ENCODE measurements at places on chromosomes 4 and X.
A peak's percentile ranks its signal among the peaks of the same experiment; 100 is the strongest.

DNA sequence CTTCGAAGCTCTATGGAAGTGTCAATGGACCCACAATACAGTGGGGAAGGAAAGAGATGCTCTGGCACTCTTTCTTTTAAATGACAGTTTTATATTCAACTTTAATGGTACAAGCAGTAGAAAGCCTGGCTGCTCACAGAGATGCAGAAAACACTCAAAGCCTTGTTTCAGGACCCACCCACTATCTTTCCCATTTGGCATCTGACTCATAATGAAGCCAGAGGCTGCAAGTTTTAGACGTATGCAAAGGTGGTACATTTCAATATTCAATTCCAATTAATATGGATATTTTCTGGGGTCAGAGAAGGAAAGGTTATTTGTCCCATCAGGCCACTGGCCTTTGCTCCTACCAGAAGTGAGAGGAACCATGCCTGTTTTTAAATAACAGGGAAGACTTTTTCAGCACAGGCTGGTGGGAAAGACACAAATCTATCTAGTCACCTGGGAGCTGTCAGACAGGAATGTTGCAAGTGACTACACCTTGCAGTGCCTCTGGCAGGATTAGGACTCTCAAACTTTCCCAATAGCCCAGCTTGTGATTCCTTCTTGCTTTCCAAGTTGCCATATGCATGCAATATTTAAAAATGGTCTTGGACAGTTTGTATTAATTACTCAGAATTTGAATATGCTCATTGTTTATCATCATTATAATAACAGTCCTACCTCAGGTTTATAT lies 70.0 kb upstream of the RAB40AL start:
- DNase-seq = no peak

DNA sequence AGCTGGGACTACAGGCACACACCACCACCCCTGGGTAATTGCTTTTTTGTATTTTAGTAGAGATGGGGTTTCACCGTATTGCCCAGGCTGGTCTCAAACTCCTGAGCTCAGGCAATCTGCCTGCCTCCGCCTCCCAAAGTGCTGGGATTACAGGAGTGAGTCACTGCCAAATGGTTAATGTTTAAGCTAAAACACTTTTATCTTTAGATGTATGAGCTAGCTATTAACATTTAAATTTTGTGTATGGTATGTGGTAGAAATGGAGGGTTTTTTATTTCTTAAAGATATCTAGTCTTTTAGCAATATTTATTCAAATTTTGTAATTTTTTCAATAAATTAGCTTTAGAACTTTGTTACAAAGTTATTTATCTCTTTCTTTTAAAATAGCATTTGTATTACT lies 1659.8 kb upstream of the ADGRL3 start:
- no peak for DNase-seq

DNA sequence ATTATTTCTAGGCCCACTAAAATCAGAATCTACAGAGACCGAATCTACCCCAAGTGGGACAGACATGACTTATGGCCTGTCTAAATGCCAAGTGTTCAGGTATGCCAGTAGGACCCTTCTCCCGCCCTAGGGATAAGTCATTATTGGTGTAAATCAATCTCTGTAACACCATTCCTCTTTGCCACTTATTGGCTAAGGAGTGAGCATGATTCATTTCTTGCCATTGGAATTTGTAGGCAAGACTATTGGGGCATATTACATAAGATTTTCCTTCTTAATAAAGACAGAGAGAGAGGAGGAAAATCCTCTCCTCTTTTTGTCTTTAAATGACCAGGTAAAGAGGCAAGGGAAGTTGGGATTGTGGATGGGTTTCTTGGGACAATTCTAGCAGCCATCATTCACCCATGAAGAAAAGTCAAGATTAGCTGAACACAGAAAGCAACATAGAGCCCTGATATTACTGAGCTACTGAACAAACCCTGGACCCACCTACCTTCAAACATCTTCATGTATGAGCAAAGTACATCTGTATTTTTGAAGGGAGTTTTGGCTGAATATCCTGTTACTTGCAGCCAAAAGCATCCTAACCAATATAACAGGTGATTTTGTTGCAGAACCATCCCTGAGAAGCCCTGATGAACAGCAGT lies 2.6 kb downstream of the SLC9B2 start:
- DNase-seq = no peak

DNA sequence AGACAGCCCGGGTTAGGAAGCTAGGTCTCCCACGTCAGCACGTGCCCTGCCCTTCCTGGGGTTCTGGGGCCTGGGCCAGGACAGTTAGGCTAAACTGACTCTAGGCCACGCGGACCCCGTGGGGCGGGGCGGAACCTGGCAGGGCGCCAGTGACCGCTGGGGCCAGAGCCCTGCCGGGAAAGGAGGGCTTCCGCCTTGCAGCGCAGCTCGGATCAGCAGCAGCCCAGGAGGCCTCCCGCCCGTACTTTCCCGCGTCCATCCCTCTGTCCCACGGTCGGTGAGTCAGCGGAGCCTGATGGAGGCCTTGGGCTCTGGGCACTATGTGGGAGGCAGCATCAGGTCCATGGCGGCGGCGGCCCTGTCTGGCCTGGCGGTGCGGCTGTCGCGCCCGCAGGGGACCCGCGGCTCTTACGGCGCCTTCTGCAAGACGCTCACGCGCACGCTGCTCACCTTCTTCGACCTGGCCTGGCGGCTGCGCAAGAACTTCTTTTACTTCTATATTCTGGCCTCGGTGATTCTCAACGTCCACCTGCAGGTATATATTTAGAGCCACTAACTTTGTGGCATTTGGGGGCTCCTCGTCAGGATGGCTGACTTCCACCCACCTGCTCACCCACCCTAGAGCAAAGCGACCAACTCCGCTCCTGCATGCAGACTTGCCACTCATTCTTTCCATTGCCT lies at the start of gene SMIM10:
Gene SMIM10, plus strand, starts transcription at position 191 of the 681 bp plus-strand sequence. Its CDS starts 105 bp downstream, at position 296.
- no peak for DNase-seq

- no peak for DNase-seq
Measured at GRCh38 chr4:113328514-113328913, 279.1 kb downstream of the ANK2 start.

DNA sequence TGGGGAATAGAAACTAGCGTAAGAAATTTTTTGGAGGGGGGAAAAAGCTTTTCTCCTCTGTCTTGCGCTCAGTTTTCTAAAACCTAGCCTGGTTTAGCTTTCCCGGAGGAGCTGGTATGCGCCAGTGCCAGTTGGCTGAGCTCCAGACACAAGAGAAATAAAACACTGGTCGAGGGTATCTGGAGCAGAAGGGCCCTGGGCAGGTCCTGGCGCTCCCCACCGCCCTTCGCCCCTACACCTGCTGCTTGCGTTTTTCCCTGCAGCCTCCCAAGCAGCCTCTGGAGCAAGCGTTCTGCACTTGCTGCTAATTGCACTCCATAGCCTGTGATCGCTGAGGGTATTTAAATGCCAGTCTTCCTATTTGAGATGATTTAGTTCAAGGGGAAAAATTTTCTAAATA lies 816 bp downstream of the EREG start:
- no peak for DNase-seq

DNA sequence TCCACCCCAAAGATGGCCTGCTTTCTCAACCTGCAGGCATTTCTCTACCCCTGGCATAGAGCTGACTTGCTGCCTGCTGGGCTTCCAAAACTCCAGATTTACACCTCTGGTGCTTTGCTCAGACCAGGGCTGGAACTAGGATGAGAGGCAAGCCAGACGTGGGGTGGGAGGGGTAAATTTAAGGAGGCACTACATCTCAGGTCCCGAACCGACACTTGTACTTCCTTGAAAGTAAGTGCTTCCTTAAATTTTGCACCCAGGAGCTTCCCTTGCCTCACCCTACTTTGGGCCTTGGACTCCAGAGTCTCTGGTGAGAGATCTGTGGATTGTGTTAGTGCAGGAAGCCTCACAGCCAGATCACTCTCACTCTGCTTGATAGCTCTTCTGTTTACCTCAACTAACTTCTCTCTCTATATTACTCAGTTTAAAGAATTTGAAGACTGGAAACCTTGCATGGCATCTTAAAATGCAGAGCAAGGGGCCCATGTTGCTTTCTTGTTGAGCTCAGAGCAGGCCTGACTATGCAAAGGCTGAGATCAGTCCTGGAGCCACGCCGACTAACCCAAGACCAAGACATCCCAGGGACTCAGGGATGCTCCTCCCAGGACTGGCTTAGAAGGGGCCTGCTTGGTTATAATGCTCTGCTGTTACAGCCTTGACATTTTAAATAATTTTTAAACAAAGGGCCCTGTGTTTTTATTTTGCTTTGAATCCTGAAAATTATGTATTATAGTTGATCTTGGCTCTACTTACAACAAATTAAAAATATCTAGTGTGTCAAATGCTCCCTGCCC lies 145.0 kb upstream of the LEF1 start:
- DNase-seq = no peak

DNA sequence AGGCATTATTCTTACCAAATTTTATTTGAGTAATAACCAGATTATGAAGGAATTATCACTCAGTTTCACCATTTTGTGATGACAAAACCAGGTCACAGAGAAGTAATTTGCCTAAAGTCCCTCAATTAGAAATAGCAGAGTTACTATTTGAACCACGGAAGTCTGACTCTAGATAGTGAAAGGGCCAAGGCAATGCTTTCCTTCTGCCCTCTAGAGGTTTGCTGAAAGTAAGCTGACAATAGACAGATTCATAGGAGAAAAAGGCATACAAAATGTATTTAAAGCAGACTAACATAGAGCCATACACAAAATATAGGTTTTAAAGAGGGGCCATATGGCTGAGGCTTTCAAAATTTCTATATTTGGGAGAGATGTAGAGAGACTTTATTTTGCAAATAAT lies 43.1 kb downstream of the CXXC4 start:
- DNase-seq = no peak

GRCh38 chrX:11558972-11559371 lies 106.7 kb downstream of the ARHGAP6 start:
- DNase-seq = peak; percentile 6

DNA sequence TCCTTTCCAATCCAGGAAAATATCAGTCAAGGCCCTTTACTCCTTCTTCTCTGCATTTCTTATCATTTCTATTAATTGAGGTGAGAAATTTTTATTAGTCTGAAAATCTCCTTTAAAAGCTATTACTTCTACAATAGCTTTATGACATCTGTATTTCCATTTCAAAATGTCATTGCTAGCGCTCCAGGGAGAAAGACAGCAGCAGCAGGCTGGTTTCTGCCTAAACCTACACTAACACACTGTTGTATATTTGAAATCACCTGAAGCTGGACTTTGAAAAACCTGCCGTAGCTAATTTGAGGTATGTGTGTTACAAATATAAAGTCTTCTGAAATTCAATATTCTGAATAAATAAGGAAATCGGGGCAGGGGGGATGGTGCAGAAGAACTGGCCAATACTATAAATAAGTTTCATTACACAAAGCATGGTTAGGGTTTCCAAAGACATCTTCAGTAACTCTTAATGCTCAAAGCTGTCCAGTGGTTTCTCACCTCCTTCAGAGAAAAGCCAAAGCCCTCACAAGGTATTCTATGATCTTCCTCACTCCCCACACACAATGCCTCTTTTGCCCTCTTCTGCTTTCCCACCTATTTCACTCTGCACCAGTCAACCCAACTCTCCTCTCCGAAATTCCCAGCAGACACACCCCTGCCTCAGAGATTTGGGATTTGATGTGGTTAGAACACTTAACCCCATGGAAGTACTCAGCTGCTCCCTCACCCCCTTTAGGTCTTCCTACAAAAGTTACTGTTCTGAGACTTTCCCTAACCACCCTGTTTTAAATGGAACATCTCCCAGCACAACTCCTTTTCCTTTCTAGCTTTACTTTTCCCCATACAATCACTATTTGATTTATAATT lies 122.7 kb downstream of the PPP3CA start:
- no peak for DNase-seq

- DNase-seq = no peak
Measured at GRCh38 chr4:53674903-53675302, 83.6 kb upstream of the LNX1 start.

- DNase-seq = no peak
Measured at GRCh38 chrX:21758488-21758887, 572 bp upstream of the SMPX start.

DNA sequence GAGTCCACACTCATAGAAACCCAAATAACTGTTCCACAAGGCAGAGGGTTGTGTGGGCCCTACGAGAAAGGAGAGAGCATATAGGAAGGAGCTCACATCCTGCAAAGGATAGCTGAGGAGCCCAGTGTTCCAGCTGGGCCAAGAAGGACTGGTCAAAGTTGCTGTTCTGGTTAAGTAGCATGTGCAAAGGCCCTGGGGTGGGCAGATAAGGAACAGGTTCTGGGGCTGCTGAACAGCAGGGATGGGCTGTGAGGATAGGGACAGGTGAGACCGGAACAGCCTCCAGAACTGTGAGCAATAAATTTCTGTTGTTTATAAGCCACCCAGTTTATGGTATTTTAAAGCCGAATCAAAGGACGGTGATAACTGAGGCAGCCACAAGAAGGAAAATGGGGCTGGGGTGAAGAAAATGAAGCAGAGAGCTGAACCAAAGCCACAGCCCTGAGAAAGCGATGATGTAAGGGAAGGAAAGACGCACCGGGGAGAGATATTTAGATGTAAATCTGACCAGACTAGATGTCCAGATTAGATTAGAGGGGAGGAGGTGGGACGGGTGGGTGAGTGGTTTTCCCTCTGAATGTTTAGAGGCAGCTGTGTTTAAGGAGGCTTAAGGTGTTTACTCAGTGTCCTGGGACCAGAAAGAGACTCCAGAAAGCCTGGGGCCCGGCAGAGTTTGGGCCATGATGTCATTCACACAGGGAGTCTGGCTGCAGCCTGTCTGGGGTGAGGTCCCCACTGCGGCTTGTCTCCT lies 180.8 kb upstream of the BCOR start:
- peak; percentile 25 for DNase-seq

- no peak for DNase-seq
Measured at GRCh38 chr4:100208964-100209363, 18.7 kb upstream of the DDIT4L start.

- DNase-seq = no peak
Measured at GRCh38 chr4:173436771-173437265, 37.9 kb upstream of the SCRG1 start.

GRCh38 chrX:10223781-10224180 lies 67.0 kb downstream of the CLCN4 start:
- DNase-seq = no peak

- DNase-seq = no peak
Measured at GRCh38 chrX:13659063-13659462, 6.1 kb downstream of the TCEANC start.

GRCh38 chr4:183158062-183158461 lies 59.0 kb downstream of the WWC2 start:
- no peak for DNase-seq

DNA sequence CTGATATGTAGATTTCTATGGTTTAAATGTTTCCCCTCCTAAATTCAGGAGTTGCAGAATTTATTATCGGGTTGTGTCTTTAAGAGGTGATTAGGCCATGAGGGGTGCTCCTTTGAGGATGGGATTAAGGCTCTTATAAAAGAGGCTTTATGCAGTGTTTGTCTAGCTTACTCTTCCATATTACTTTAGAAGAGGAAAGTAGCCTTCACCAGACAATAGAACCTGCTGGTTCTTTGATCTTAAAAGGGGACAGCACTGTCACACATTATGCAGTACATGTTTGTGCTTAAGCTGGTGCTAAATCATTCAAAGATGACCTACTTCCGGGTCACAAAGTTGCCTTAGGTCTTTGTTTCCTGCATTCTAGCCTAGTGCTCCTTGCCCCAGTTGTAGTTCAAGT lies 81.0 kb downstream of the CPXCR1 start:
- DNase-seq = no peak

Data from stimulated activated CD8-positive, alpha-beta memory T cell treated with anti-CD3 and anti-CD28 coated beads, Interleukin-7, amount 100 ng/mL, for 1 hour (primary cell).